Lung (tissue), 17 donors: ENCODE measurements at places on chromosomes 4 and X. TPM values are rescaled to one million over a fixed set of nuclear protein-coding genes. Genes with fewer than 3 reads are reported as not detected.

GRCh38 chr4:187883836-187884475 lies 111.6 kb upstream of the ZFP42 start:
- H3K27ac ChIP-seq: no peak overlapping the region
- no peaks in the 10 kb centered on the region for H3K36me3 ChIP-seq
- DNase-seq: no peak
- no peaks in the 10 kb centered on the region for H3K4me1 ChIP-seq
- no peaks in the 10 kb centered on the region for H3K27me3 ChIP-seq
- H3K4me3 ChIP-seq: no peak overlapping the region

GRCh38 chr4:38203609-38204008 lies 243.4 kb downstream of the PTTG2 start:
- no peaks in the 10 kb centered on the region for H3K4me1 ChIP-seq
- H3K36me3 ChIP-seq: no peaks in the 10 kb centered on the region
- H3K4me3 ChIP-seq: no peak overlapping the region
- no peak overlapping the region for H3K27ac ChIP-seq
- no peak for DNase-seq

DNA sequence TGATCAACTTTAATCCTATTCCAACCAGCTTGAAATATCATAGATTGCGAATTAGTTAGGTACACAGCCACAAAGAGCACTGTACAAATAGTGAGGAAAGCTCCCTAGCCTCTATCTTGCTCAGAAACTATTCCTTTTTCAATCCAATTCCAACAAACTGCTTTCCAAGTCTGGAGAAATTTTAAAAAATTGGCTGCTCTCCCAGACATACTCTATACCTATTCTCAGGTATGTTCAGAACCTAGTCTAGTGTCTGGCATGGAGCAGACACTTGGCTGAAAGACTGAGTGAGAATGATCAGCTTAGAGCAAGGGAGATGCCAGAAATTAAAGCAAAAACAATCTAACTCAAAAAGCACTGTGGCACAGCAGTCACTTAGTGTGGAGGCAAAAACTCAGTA lies 105.9 kb downstream of the SLC10A7 start:
- no peaks in the 10 kb centered on the region for H3K27me3 ChIP-seq
- no peaks in the 10 kb centered on the region for H3K36me3 ChIP-seq
- no peaks in the 10 kb centered on the region for H3K4me1 ChIP-seq
- DNase-seq: no peak
- no peak overlapping the region for H3K27ac ChIP-seq

DNA sequence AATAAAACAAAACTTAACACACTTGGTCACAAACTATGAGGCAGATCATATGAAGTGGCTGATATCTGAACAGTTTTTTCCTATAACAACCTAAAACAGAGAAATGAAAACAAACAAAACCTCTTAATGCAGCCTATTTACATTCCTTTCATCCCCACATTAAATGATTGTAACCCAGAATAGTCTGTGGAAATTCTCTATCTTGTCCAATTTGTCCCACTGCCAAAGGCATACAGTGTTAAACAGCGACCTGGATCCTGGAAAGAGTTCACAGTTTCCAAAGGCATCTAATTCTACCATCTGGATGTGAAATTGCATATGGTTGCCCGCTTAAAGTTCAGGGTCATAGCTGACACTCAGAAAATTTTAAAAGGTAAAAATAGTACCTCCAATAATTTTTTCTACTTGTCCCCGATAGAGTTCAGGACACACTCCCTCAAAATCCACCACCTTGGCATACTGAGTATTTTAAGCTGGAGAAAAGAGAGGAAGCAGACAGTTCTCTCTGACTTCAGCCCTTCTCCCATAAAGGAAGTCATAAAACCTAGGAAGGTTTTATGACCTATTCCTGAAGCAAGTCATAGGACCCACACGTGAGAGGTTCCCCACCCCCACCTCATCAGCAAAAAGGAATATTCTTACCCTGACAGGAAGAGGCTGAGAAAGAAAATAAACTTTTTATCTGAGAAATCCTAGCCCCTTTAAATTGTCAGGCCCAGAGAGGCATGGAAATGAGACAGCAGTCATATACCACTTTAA lies 270.2 kb downstream of the PAPSS1 start:
- H3K4me1 ChIP-seq: no peaks in the 10 kb centered on the region
- DNase-seq: peak; percentile 24
- H3K27ac ChIP-seq: no peak overlapping the region
- no peaks in the 10 kb centered on the region for H3K36me3 ChIP-seq
- H3K4me3 ChIP-seq: no peak overlapping the region

Gene SSX2
- not detected for polyA plus RNA-seq

DNA sequence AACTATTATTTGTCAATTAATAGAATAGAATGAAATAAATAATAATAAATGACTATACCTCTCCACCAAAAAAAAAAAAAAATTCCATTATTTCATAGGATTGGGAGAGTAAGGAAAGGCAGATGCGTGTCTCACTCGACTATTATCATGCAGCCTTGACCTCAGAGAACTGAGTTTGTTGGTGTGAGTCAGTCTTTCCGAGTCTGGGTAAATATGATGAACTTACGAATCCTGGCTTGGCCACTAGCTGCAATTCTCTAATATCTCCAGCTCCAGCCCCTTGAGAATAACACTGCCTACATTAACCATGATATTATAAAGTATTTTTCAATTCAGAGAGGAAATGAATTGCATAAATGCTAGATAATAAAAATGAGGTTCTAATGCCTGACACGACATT lies 46.6 kb upstream of the DHX15 start:
- H3K4me1 ChIP-seq: no peaks in the 10 kb centered on the region
- no peaks in the 10 kb centered on the region for H3K27me3 ChIP-seq

GRCh38 chr4:71689822-71690221 lies 94.1 kb downstream of the GC start:
- no peaks in the 10 kb centered on the region for H3K36me3 ChIP-seq
- no peaks in the 10 kb centered on the region for H3K4me1 ChIP-seq
- no peak for DNase-seq
- H3K27me3 ChIP-seq: no peaks in the 10 kb centered on the region

Gene VSIG1
- polyA plus RNA-seq: 0.94 TPM

DNA sequence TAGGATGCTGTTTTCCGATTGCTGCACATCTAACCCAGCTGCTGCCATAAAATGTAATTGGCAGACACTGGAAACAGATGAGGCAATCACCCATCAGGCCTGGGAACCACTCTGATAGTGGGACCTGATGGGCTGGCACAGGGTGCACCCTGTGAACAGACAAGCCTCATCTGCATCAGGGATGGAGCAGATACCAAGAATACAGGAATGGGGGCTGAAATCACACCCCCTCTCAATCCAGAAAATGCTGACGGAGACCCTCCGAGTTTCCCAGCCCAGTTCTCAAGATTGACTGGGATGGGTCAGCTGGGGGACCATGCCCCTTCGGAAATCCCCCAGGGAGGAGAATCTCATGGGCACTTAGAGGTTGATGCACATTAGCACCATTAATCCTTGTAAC lies 28.8 kb upstream of the PPP2R2C start:
- DNase-seq: no peak
- H3K36me3 ChIP-seq: no peaks in the 10 kb centered on the region
- H3K4me1 ChIP-seq: no peaks in the 10 kb centered on the region
- H3K27me3 ChIP-seq: peaks cover 1% of the 10 kb centered on the region
- H3K4me3 ChIP-seq: no peak overlapping the region

Gene CSN1S1
- 0.09 TPM for polyA plus RNA-seq

- H3K27ac ChIP-seq: no peak overlapping the region
- H3K27me3 ChIP-seq: peaks cover 26% of the 10 kb centered on the region
- no peaks in the 10 kb centered on the region for H3K36me3 ChIP-seq
- H3K4me1 ChIP-seq: peaks cover 3% of the 10 kb centered on the region
- no peak overlapping the region for H3K4me3 ChIP-seq
These were observed 28.9 kb downstream of the MAOB start for GRCh38 chrX:43853225-43853828.

Gene GPM6B
- polyA plus RNA-seq: 5.5 TPM

GRCh38 chrX:134541906-134542305 lies 81.9 kb downstream of the HPRT1 start:
- H3K4me3 ChIP-seq: no peak overlapping the region
- H3K4me1 ChIP-seq: peaks cover under 1% of the 10 kb centered on the region
- DNase-seq: no peak
- H3K36me3 ChIP-seq: no peaks in the 10 kb centered on the region
- H3K27me3 ChIP-seq: peaks cover 13% of the 10 kb centered on the region

Gene ATP1B4
- not detected for polyA plus RNA-seq

DNA sequence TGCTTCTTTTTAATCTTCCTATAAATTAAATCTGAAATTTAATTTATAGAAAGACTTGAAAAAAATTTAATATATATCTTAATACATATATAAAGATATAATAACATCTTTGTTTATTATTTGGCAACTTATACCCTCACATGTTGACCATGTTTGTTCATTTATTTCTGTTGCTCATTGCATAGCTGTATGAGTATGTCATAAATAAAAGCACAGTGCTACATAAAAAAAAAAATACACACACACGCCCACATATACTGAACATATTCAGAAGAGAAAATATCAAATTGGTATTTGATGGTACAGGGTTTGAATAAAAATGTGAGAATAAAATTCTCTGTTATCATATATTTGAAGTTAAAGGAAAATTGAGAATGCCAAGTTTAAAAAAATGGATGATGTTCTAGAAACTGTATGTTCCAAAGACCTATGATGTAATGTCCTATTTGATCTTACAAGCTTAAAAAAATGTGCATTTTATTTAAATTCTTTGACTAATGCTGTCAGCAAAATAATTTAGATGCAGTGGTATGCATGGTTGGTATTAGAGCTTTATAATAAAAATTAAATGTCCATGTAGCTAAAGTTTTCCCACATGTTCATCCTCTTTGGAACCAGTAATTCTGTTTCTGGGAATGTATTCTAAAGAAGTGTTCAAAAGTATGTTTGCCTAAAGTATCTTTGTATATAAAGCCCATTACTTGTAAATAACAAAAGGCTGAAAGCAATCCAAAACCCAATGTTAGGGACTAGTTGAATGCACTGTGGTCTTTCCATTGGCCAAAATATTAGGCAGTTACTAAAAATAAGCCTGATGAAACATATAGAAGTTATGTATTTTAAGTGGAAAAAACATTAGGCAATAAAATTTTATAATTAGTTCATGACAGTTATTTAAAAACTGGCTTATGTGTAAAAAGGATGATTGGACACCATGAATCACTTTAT lies 12.9 kb downstream of the TMEM184C start:
- H3K27me3 ChIP-seq: no peaks in the 10 kb centered on the region
- no peak overlapping the region for H3K27ac ChIP-seq
- no peaks in the 10 kb centered on the region for H3K4me1 ChIP-seq
- peaks cover 32% of the 10 kb centered on the region for H3K36me3 ChIP-seq
- DNase-seq: no peak
- no peak overlapping the region for H3K4me3 ChIP-seq

Gene MAGEB10
- not detected for polyA plus RNA-seq

- H3K27me3 ChIP-seq: no peaks in the 10 kb centered on the region
- H3K4me1 ChIP-seq: peaks cover 23% of the 10 kb centered on the region
- H3K4me3 ChIP-seq: no peak overlapping the region
- H3K27ac ChIP-seq: peak overlapping the region; percentile 9
- DNase-seq: no peak
These were observed 33.7 kb downstream of the GASK1B start for GRCh38 chr4:158139086-158139485.

GRCh38 chrX:19075754-19076153 lies 46.5 kb downstream of the ADGRG2 start:
- no peaks in the 10 kb centered on the region for H3K36me3 ChIP-seq
- no peak overlapping the region for H3K27ac ChIP-seq
- no peak for DNase-seq
- no peak overlapping the region for H3K4me3 ChIP-seq
- H3K27me3 ChIP-seq: no peaks in the 10 kb centered on the region

- no peaks in the 10 kb centered on the region for H3K36me3 ChIP-seq
- no peak overlapping the region for H3K27ac ChIP-seq
- no peaks in the 10 kb centered on the region for H3K4me1 ChIP-seq
These were observed 11.1 kb downstream of the USP26 start for GRCh38 chrX:133085785-133086184.

Gene FRMD7
- polyA plus RNA-seq: not detected

DNA sequence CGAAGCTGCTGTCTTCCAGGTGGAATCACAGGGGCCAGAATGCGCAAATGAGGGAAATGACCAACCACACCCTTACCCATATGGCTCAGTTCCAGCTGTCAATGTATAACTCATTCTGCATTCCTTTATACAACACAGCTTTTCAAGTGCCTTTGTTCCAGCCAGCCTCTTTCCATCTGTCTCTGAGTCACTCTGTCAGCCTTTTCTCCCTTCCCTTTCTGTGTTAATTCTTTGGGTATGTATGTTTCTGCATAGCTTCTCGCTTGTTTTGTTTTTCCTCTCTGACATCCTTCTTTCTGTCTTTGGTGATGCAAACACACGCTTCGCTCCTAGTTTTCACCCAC lies 54.5 kb downstream of the RS1 start:
- H3K27ac ChIP-seq: peak overlapping the region; percentile 23
- no peaks in the 10 kb centered on the region for H3K36me3 ChIP-seq
- no peaks in the 10 kb centered on the region for H3K4me1 ChIP-seq
- peaks cover 13% of the 10 kb centered on the region for H3K27me3 ChIP-seq
- H3K4me3 ChIP-seq: no peak overlapping the region

Gene XKRX
- 1.6 TPM for polyA plus RNA-seq

DNA sequence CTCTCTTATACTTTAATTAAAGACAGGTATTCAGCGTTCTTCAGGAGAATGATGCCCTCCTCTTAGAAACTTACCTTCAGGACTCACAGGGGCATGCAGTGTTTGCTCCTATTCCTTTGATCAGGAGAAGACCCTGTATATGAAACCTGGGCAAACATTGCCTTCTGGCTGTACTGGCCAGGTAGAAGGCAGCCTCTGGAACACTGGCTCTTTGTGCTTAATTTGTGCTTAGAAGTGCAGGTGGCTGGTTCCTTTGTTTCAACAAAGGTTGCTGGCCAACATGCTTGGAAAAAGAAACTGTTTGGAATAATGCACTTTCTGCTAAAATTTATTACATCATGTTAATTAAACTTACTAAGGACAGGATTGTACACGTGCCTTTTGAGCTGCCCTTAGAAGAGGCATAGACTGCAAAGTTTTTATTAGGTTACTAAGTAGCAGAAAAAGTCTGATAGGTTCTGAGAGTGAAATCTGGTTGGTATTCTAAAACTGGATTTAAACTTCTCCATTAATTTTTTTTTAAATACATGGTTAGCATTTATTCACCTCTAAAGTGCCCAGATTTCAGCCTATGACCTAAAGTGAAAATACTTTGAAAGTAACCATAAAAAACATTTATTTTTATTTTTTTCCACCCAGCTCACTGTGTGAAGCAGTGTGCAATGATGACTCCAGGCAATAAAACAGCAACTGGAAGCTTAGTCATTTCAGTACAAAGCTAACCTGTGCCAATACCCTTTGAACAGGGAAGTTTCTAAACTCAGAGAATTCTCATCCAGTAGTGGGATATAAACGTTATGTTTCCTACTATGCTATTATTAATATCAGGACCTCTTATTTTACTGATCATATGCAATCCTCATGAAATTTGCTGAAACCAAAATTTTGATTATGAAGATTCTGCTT lies 11.3 kb downstream of the RASSF6 start:
- H3K27me3 ChIP-seq: no peaks in the 10 kb centered on the region
- H3K4me3 ChIP-seq: no peak overlapping the region
- DNase-seq: peak; percentile 33
- no peaks in the 10 kb centered on the region for H3K4me1 ChIP-seq
- H3K36me3 ChIP-seq: no peaks in the 10 kb centered on the region
- no peak overlapping the region for H3K27ac ChIP-seq

Gene AFM
- polyA plus RNA-seq: not detected
